ENCODE measurements at places on chromosomes 7 and 10. TPM values are rescaled to one million over a fixed set of nuclear protein-coding genes. Genes with fewer than 3 reads are reported as not detected.

BLOC1S2 gene
- 62.5 TPM for total RNA-seq

PDZD7 gene
- total RNA-seq, result not detected

GNGT1 gene
- not detected for total RNA-seq

DNA sequence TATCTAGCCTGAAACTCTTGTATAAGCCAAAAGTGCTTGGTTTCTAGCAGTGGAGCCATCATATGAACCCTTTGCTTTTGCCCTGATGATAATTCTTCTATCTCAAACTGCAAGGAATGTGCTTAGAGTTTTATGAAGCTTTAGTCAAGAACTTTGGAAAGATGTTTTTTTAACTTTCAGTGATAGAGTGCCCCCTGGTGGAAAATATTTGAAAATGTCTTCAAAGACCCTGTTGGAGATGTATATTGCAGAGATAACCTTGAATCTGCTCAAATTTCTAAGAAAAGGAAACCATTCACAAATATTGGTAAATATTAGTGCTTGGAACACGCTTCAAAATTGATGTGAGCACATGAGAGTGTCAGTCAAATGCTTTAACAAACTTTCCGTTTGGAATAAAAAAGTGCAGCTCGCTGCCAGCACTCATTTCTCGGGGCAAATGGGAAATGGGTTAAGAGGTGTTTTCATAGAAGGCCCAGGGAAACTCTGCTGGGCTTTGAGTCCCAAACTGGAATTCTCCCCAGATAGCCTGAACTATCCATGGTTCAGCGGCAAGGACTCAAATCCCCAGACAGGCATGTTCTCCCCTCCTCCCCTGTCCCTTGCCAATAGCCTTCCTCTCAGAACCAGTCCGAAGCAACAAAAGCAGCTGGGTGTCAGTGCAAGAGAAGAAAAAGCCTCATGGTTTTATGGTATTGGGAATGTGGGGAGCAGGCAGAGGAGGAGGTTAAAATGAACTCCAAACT, 129.3 kb downstream of the MYOF start:
- DNase-seq, result no peak

GRCh38 chr7:157009170-157009777, 1.2 kb downstream of the MNX1 start:
- no peak for DNase-seq

DNA sequence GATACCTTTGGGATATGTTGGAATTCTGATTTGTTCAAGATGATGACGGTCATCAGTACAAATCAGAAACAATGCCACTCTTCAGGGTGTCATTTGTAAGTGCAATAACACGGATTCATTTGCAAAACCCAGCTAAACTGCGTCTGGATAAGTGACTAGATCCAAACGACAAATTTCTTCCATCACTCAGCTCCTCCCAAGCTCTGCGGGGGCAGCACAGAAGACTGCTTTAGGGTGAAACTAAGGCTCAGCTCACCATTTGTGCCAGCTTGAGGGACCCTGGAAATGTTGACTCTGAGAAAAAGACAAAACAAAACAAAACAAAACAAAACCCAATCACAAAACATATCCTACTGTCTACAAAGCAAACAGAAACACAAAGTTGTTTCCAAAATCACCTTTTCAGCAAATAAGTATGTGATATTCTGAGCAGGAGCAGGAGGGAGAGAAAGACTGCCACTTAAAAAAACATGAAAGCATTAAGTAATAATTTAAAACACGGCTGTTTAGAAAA, 8.0 kb downstream of the EVX1 start:
- no peak for DNase-seq

GRCh38 chr10:62692085-62692484, 112.4 kb upstream of the ADO start:
- DNase-seq, result no peak

- no peak for DNase-seq
Measured at GRCh38 chr10:126198681-126199080, 189.6 kb downstream of the ADAM12 start.

DNA sequence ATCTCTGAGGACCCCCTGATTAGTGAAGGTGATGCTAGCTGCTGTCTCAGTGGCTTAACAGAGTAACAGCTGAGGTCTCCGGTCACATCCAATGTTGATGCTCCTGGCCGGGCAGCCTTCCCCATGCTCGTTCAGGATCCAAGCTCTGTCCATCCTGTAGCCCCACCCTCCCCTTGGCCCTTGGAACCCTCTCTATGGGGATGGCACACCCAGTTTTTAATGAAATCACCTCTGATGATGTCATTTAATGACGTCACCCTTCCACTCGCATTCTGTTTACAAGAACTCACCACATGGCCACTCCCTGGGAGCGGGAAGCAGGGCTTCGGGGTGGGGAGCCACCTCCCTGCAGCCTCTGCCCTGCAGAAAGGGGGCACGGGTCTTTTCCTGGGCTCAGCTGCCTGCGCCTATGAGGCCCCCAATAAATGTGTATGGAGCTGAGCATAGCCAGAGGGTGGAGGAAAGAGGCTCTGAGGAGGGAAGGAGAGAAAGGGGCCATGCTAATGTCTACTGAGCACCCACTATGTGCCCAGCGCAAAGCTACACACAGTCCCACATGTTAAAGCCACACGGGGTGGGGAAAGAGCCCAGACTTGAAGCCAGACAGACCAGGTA, 95.5 kb downstream of the OAT start:
- DNase-seq, result no peak

DNA sequence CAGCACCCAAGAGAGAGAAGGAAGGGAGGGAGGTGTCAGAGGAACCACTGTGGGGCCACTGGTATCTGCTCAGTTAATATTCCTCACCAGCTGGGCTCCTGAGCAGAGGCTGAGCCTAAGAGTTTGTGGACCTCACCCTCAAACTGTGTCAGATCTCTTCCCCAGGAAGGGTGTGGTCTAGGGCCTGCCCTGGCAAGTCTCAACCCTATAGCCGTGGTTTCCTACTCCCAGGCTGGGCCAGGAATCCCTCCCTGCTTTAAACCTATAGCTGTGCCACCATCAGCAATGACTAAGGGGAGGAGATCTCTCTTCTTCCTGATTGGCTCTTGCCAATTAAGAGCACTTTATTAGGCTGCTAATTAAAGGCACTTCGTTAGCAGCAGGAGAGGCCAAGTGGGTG, 29.9 kb downstream of the POLL start:
- no peak for DNase-seq

GRCh38 chr10:80318742-80319141, 29.3 kb upstream of the MAT1A start:
- no peak for DNase-seq

DNA sequence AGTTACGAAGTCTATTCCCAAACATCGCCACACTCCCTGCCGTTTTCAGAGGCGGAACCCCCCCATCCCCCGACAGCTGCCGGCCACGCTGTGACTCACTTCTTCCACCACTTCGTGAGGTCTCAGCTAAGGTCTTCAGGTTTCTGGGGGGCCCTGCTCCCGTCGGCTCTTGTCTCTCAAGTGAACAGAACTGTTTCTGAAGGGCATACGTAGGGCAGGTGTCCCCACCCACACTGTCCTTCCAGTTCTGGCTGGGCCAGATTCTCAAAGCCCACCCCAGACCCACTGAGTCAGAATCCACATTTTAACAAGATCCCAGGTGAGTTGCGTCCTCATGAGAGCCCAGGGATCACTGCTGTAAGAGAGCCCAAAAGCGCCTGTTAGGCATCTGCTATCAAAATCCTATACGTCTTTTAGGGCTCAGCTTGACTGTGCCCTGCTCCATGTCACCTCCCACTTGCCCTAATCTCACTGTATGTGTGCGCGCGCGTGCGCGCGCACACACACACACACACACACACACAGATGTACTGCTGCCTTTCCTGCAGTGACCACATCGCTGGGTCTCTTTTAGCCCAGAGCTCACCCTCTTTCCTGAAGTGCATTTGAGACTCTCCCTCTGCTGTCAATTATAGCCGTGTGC, 78.8 kb downstream of the PROSER2 start:
- no peak for DNase-seq

DNA sequence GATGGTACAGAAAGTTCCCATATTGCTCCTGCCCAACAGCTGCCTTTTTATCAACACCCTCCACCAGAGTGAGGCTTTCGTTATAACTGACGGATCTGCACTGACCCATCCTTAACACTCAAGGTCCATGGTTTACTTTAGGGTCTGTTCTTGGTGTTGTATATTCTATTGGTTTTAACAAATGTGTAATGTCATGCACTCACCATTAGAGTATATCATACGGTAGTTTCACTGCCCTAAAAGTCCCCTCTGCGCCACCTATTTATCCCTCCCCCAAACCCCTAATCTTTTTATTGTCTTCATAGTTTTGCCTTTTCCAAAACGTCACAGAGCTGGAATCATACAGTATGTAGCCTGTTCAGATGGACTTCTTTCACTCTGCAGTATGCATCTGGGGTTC, 102.8 kb upstream of the TNS3 start:
- DNase-seq, result no peak

- DNase-seq, result no peak
Measured at GRCh38 chr10:128971374-128972035, 495.5 kb upstream of the MGMT start.

DNA sequence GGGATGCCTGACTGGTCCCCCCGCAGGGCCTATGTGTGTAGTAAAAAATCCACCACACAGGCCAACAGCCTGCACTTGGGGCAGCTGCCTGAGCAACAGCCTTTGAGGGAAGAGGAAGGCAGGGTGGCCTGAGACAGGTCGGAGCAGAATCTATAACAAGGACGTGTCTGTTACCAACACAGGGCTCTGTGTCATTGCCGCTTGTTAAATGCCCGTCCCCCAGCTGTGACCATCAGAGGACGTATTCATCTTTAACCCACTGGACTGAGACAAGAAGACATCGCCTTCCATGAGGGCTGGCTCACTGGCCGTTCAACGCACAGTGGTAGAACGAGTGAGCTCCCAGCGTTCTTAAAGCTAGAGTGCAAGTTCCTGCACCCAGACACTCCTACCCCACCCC, 7.8 kb downstream of the PDIA4 start:
- DNase-seq, result no peak

- no peak for DNase-seq
Measured at GRCh38 chr10:27714349-27714748, 31.3 kb downstream of the MKX start.

DNA sequence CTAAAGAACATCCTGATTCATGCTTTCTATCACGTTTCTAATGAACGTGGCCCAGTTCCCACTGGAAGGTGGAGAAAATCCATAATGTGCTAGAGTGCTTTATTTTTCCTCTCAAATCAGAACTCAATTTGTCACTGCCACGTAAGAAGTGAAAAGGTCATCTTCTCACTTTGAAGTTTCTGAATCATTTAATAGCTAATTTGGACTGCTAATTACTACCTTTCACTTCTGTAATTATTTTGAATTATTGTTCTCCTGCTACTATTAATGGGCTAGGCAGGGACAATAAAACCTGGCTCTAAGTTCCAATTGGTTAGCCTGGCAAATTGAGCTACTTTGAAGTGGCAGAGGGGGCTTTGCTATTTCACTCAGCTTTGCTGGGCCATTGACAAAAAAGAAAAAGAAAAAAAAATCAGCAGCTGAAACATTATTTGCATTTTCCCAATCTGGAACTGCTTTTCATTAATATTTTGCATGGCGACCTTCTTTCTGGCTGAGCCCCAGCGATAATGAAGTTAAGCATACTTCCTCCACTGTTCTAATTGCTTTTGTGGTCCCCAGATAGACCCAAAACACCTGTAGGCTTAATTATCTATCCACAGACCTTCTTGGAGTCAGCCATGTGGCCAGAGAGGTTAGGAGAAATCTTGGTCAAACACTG, 264.2 kb downstream of the SEC23IP start:
- no peak for DNase-seq

Data from activated T-cell treated with anti-CD3 and anti-CD28 coated beads, Interleukin-2, amount 50 U/mL, for 4 hours (primary cell).